ENCODE measurements at places on chromosomes 1 and 21.

DNA sequence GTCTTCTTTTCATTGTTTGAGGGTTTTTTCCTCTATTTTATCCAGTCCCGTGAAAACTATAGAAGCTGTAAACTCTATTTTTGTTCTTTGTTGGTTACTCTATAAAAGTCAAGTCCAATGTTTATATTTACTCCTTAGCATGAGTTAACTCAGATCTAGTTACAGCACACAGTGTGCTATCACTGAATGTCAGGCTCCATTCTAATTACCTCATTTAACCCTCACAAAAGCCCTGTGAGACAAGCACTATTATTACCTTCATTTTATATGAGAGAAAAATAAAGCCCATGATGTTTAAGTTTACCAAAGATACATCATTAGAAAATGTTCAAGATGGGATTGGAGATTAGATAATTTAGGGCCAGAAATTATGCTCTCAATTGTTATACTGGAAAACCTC lies 251.4 kb upstream of the SNX7 start:
- DNase-seq, result no peak

DNA sequence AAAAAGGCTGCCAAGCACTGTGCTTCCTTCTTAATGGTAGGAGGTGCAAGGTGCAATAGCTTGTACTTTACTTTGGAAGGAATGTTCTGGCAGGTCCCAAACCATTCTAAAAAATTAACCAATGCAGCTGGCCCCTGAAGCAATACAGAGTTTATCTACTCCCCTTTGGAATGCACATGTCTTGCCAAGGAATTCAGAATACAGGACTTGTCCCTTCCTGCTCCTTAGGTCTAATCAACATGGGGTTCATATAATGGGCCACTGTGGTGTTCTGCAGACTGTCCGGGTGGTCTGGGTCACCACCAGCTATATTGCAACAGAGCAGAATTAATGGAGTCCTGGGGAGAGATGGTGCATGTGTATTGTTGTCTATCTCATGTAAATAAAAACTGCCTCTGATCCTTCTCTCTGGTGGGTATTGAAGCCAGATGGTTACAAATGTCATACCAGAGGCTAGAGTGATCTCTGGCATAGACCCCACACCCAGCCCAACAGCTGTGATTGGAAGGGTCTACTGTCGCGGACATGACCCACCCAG lies 112.8 kb downstream of the RIPK4 start:
- no peak for DNase-seq

DNA sequence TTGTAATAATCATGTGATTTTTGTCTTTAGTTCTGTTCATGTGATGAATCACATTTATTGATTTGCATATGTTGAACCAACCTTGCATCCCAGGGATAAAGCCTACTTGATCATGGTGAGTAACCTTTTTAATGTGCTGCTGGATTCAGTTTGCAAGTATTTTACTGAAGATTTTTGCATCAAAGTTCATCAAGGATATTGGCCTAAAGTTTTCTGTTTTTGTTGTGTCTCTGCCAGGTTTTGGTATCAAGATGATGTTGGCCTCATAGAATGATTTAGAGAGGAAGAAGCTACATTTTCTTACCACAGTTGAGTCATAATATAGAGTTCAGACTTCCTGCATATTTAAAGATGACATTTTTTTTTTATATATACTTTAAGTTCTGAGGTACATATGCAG lies 455.9 kb downstream of the PLPP3 start:
- no peak for DNase-seq

- no peak for DNase-seq
Observed at GRCh38 chr1:37472281-37472680, 2.1 kb upstream of the ZC3H12A start.

DNA sequence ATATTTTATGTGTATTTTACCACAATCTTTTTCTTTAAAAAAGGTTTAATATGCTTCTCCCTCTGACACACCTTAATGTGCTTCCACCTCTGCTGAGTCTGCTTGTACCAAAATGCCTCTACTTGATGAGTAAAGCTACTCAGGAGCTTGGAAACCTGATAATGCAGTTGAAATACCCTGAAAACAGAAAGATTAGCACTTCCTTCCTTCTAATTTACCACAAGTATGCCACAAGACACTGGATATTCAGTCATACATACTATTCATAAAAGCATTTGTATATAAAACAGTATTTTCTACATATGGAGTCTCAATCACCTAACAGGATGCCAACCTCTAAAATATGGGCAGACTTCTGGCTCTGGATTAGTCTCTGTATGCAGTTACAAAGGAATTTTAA lies 55.0 kb downstream of the SLC35D1 start:
- no peak for DNase-seq

GRCh38 chr1:246291127-246291526 lies 216.0 kb downstream of the SMYD3 start:
- DNase-seq, result no peak

DNA sequence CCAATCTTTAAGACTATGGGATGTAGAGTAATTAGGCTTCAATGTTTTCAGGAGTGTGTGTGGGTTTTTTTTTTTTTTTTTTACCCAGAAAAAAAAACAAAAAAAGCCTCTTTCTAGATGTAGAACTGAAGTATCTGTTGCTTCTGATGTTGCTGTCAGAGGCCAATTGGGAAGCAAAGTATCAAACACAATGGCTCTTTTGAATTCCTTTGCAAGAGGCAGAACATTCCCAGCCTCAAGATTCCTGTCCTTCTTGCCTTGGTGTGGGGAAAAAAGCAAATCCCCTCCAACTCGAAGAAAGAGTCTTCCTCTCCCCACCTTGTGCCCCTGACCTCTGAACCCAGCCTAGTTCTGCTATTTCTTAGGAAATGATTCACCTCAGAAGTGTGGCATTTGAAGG lies 55.4 kb upstream of the LMO4 start:
- DNase-seq, result no peak

DNA sequence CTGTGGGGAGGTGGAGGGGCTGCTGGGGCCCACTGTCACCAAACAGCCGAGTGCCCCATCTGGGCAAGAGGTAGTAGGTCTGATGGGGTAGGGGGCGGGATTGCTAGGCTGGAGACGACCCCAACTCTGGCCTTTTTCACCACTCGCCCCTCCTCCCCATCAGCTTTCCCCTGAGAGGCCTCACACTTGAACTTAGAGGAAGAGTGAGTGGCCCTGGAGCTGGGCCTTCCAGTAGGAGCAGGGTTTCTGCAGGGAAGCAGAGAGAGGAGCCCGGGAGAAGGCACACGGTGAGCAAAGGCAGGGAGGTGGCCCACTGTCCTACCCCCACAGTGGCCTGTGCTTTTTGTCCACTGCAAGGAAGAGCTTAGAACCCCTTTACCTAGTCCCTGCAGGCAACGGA lies 111.9 kb upstream of the WNT4 start:
- no peak for DNase-seq

GRCh38 chr1:248828845-248829244 lies 3.1 kb upstream of the SH3BP5L start:
- DNase-seq, result no peak

DNA sequence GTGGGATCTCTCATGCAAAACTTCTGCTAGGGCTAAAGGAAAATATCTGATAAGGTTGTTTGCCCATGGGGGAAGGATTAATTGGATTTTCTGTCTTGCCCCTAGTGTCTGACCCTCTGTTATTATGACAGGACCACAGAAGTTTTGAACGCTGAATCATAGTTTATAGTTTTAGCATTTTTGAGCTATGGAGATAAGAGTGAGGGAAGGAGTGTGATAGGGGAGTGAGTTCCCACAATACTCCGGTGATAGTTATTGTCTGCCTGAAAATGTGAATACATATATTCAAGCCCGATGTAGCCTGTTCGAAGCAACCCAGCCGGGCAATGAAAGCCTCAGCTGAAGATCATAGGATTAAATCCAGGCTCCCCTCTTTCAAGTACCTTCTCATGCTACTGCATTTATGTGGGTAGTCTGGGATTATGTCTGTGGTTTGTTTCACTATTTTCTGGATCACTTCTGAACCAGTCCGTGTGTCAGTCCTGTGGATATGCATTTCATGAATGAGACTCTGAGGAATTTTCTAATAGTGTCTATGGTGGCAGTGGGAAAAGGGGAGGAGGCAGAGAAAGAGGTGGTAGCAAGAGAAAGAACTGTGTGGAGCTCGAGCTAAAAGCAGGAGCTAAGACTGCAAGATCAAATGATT lies 258.7 kb downstream of the DISC1 start:
- DNase-seq, result no peak

GRCh38 chr21:38534591-38534990 lies 36.3 kb upstream of the ERG start:
- no peak for DNase-seq

- no peak for DNase-seq
Observed at GRCh38 chr1:159974350-159974965, 20.4 kb upstream of the SLAMF9 start.

DNA sequence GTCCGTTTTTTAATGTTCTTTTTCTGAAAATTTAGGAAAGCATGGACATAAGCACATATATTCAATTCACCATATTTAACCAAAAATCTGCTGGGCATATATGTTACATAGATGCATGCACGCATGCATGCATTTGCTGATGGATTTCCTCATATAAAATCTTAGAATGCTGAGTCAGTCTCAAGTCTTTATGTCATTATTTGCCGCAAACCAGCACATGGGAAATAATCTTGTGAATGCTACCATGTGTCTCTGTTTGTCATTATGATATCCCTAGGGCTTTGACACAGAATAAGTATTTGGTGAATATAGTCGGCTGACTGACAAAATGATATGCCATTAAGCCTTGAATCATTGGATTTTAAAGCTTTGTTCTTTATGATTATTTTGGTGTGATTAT lies 776.5 kb downstream of the KCNT2 start:
- no peak for DNase-seq

GRCh38 chr1:2156866-2157265 lies 37.7 kb downstream of the FAAP20 start:
- no peak for DNase-seq

GRCh38 chr1:29719253-29719652 lies 482.9 kb downstream of the PTPRU start:
- DNase-seq, result no peak

GRCh38 chr1:78284354-78284753 lies 206.4 kb upstream of the PTGFR start:
- no peak for DNase-seq

GRCh38 chr1:33762109-33762830 lies 101.6 kb upstream of the HMGB4 start:
- no peak for DNase-seq

DNA sequence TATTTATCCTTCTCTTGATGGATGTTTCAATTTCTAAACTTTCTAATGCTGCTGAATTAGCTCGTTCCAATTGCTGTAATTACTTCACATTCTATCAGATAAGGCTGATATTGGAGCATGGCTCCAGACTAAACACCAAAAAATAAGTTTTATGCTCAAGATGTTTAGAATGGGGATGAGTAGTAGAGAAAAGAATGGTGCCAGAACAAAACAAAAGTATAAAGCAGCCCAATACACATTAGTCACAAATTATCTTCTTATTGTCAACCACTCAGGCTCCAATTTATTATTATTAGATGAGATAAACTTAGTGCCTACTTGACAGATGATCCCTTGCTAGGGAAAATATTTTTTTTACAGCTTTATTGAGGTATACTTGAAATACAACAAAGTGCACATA lies 21.8 kb downstream of the ATPAF1 start:
- DNase-seq, result no peak

DNA sequence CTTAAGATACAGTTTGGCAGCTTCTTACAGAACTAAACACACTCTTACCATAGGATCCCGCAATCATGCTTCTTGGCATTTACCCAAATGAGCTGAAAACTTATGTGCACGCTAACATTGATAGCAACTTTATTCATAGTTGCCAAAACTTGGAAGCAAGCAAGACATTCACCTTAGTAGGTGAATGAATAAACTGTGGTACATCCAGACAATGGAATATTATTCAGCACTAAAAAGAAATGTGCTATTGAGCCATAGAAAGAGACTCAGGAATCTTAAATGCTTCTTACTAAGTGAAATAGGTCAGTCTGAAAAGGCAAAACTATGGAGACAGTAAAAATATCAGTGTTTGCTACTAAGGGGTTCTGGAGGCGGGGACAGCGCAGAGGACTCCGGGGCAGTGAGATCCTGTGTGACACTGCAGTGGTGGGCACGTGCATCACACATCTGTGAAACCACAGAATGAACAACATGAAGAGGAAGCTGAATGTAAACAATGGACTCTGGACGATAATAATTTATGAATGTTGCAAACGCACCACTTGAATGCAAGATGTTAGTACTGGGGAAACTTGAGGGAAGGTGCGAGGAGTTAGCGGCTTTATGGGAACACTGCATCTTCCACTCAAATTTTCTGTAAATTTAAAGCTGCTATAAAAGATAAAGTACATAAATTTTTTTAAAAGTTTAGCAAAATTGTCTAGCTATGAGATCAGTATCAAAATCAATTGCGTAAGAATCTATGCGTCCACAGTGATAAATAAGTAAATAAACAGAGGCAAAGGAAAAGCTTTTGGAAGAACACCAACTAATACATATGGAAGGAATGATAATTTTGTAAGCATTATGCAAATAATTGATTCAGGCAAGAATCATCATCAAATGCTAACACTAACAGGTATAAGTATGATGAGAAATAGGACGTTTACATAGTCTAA lies 15.4 kb upstream of the SPATC1L start:
- DNase-seq, result no peak

DNA sequence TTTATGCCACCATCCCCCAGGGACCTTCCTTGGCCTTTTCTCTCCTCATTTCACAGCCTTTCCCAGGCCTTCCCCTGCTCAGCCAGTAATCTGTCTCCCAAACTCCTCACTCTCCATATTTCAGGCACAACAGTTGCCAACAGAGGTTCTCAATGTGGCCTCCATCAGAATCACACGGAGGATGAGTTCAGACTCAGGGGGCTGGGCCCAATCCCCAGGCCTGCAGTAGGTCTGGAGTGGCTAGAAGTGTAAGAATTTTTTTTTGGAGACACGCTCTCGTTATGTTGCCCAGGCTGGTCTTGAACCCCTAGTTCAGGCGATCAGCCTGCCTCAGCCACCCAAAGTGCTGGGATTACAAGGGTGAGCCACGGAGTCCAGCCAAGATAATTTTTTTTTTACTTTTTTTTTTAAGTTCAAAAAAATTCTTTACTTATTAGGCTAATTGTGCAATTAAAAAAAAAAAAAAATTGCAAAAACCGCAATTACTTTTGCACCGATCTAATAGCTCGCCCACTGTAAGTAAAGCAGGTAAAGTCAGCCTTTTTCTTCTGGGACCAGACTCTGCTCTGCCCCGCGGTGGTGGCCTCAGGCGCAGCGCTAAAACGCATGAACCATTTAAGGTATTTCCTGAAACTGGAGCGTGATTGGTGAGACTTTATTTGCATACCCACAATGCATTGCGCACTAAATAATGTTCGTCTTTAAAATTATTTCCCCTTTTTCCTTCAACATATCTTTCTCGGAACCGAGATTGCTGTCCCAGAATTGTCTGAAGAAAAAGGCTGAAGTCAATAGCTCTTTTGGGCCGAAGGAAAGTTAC lies 18.7 kb downstream of the KIAA2013 start:
- peak; percentile 86 for DNase-seq

Data from activated naive CD4-positive, alpha-beta T cell (primary cell).